ENCODE measurements at places on chromosomes 3 and 15.

DNA sequence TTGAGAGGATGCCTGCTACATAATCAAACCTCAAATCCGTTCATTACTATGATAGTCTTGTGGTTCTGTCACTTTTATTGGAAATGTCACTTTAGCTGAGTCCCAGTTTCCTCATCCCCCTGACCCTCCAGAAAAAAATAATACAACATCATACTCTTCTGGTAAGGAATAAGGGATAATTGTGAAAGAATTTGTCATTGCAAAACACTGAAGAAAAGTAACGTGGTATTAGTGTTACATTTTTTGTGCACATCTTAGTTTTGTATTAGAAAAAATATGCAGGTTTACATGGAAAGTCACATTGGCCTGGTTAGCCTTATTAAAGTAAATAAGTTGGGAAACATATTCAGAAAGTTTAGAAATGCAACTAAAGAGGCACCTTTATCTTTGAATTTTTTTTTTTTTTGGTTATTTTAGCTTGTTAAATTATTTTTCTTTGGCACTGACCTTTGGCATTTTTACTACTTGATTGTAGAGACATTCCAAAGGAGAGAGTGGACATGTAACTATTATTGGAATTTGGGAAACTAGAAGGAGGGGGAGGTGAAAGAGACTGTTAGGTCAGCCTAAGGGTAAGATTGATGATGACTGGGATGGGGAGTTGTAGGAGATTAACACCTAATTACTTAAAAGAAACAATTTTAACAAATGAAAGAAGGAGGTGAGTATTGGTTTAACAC, 462.2 kb upstream of the RARB start:
- DNase-seq, result no peak

DNA sequence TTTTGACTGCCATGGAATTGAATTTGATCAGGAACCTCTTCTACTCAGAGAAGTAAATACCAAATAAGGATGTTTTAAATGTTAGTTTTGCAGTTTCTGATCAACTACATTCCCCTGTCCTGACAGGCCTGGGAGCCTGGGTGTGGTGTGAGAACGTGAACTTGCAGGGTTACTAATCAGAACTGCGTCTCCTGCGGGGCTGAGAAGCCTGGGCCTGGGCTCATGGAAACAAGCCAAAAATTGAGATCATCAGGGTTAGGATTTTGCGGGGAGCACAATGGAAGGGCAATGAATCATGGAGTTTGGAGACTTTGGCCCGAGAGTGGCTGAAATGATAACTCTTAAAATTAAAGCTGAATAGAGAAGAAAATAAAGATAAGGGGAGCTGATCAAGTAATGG, 47.8 kb upstream of the C3orf70 start:
- peak; percentile 12 for DNase-seq

GRCh38 chr3:142972092-142972753, 8.7 kb upstream of the PAQR9 start:
- DNase-seq, result no peak

GRCh38 chr3:77096966-77097890, 57.3 kb downstream of the ROBO2 start:
- no peak for DNase-seq

DNA sequence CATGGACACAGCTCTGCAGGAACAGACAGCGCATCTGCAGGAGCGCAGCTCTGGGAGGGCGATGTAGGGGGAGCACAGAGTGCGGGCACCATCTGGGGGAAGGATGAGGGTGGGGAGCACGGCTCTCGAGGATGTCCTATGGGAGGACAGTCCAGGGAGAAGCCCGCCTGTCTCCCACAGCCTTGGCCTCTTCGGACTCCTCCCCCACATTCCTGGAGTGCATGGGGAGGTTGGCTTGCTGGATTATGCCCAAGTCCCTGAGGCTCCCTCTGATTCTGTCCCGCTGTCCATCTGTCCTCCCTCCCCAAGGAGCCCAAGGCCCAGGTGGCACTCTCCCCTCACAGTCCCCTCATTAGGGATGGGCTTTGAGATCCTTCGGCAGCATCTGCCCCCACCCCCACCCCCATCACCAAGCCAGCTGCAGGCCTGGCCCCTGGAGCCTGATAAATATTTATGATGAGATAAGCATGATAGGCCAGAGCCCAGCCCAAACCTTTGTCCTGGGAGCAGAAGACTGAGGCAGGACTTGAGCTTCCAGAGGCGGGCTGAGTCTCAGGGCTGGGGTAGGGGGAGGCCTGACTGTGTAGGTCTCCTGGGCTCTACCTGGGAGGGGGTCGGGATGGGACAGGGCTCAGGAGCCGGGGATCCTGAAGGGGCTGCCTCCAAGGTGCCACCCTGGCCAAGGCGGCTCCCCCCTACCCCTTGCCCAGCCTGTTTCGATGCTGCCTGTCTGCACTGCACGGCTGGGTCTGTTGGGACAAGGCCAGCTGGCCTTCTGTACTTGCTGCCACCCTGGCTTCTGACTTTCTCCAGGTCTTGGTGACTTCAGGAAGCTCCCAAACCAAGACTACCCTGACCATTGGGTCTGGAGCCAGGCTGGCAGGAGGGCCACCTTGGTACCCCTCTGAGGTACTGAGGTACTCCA, 28.6 kb upstream of the SEMA3F start:
- no peak for DNase-seq

DNA sequence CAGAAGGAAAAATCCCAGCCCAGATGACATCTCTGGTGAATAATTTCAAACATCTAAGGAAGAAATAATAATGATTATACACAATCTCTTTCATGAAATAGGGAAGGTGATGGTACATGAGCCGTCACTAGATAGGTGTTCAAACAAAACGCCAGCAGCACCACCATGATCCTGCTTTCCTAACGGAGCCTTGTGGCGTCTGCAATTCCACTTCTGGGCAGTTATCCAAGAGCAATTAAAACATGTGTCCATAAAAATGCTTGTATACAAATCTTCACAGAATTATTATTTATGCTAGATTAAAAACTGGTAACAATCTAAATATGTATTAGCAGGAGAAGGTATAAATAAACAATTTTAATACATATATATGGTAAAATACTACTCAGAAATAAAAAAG, 33.7 kb downstream of the RTP4 start:
- no peak for DNase-seq

GRCh38 chr3:169268286-169268776, 395.2 kb downstream of the MECOM start:
- no peak for DNase-seq

DNA sequence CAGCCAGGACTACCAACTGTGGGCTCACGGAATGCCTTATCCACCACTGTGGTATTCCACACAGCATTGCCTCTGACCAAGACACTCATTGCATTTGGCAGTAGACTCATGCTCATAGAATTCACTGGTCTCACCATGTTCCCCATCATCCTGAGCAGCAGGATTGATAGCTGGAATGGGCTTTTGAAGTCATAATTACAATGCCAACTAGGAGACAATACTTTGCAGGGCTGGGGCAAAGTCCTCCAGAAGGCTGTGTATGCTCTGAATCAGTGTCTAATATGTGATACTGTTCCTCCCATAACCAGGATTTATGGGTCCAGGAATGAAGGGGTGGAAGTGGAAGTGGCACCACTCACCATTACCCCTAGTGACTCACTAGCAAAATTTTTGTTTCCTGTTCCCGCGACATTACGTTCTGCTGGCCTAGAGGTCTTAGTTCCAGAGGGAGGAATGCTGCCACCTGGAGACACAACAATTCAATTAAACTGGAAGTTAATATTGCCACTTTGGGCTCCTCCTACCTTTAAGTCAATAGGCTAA, 58.6 kb upstream of the CCDC80 start:
- peak; percentile 75 for DNase-seq

DNA sequence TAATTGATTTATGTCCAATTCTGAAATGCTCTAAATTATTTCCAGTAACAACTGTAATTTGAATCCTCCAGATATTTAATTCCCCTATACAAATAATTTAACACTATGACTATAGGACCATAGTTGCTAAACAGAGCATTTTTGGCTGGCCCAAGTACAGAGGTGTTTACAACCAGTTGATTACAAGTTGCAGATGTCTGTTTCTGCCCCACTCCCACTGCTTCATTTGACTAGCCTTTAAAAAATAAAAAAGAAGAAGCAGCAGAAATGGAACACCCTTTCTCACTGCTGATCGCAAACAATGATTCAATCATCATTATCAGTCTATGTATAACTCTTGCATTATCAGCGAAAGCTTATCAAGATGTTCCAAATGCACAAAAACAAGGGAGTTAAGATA, 54.6 kb downstream of the SENP7 start:
- DNase-seq, result no peak

All from RKO (cell line).